ENCODE measurements at places on chromosomes 11 and 22.

DNA sequence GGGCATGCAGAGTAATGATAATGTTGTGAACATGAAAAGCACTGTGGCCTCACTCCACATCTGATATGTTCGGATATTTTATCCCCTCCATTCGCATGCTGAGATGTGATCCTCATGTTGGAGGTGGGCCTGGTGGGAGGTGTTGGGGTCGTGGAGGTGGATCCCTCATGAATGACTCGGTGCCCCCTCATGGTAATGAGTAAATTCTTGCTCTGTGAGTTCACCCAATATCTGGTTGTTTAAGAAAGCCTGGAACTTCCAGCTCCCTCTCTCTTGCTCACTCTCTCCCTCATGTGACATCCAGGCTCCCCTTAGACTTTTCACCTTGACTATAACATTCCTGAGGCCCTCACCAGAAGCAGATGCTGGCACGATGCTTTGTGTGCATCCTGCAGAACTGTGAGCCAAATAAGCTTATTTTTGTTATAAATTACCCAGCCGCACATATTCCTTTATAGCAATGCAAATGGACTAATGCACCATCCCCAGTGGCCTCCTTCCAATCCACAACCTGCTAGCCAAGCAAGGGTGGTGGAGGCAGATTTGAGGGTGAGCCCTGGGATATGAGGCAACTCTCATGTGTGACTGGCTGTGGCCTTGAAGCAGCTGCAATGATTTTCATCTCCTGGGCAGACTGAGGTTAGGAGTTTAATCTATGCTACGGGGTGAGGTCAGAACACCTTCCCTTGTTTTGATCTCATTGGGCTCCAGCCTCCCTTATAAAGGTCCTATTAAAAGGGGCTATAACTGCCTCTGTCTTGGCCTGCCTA is 276.5 kb downstream of the ETS1 start:
- no peak for DNase-seq

GRCh38 chr11:101049123-101049522 is 80.5 kb downstream of the PGR start:
- no peak for DNase-seq

DNA sequence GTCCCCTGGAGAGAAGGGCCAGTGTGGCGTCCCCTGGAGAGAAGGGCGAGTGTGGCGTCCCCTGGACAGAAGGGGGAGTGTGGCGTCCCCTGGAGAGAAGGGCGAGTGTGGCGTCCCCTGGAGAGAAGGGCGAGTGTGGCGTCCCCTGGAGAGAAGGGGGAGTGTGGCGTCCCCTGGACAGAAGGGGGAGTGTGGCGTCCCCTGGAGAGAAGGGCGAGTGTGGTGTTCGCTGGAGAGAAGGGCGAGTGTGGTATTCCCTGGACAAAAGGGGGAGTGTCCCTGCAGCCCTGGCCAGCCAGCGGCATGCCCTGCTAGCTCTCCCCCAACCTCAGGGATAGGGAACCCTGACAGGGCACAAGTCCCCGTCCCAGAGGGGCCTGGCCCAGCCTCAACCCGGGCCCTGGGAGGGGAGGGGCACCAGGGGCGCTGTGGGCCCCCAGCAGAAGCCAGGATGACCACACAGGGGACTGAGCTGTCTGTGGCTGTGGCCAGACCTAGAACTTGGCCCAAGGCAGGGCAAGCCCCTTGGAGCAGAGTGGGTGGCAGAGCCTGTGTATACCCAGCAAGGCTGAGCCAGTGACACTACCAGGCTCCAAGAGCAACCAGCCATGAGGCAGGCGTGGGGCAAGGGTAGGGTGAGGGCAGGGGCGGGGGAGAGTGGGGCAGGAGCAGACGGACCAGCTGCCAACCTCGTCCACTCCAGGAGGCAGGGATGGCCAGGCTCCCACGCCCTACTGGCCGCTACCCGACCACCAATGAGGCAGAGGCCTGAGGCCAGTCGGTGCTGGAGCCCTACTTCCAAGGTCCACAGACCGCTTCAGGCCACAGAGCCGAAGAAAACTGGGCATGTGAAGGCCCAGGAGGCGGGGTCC is 4.2 kb downstream of the HRAS start:
- no peak for DNase-seq

DNA sequence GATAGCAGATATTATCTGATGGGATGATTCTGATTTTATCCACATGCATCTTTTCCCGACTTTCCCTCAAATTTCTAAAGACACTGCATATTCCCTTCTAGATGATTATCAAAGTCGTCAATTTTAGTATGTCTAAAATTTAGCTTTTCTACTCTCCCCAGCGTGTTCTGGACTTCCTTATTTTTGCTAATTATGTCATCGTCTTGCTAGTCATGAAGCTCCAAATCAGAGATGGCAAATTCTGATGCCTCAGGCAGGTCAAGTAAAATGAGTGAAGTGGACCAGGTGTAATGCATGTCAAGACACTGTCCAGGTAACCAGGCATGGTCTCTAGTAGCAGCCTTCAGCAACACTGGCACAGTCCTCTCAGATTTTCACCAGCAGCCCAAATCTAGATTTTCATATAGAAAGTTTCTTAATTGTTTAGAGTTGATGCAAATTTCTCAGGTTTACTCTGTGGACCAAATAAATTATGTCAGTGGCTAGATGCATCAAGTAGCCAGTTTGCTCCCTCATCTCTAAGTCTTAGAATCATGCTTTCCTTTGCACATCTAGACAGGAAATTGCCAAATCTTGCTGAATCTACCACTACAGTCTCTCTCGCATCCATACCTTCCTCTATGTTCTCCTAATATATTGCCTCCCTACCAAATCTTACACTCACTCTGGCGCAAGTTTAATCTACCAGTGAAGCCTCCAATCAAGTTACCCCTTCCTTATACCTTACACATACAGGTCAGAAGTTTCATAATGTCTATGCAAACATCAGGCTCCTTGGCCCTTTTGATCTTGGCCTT is 10.6 kb downstream of the HSD17B12 start:
- no peak for DNase-seq

DNA sequence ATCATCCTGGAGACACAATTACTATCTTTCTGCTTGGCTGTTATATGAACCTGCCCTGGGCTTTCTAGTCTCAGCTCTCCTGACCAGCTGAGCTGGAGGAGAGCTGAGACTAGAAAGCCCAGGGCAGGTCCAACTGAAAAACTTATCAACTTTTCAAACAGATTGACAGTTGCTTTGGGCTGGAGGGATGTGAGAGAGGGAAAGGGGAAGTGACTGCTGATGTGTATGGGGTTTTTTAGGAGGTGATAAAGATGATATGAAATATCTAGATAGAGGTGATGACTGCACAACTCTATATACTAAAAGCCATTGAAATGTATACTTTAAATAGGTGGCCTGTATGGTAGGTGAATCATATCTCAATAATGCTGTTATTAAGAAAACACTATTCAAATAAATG is 60.2 kb upstream of the CHRM4 start:
- no peak for DNase-seq

DNA sequence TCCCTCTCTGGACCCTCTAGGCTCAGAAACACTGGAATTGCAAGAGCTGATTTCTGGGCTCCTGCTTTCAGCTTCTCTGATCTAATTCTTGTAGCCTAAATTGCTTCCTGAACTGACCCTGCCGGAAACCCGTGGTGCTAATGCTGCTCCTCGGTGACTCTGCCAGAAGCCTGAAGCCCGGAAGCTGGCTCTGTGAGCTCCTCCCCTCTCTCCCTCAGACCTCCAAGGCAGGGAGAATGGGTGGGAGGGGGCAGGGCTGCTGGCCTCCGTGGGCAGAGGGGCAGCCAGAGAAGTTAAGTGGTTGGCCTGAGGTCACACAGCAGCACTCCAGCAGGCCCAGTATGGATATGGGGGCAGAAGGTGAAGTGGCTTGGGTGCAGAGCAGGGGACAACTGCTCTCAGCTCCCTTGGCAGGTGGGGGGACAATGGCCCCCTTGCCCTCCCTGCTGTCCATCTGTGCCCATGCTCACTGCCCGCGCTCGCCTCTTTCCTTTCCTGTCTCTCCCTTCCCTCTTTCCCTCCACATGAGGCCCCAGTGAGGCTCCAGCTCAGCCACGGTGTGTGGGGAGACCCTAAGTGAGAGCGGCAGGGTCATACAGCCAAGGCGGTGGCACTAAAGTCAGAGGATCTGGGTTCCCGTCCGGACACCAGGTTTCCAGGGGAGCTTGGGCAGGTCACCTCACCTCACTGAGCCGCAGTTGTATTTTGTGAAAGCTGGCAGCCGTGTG is 16.2 kb downstream of the CAPN5 start:
- DNase-seq, result no peak

DNA sequence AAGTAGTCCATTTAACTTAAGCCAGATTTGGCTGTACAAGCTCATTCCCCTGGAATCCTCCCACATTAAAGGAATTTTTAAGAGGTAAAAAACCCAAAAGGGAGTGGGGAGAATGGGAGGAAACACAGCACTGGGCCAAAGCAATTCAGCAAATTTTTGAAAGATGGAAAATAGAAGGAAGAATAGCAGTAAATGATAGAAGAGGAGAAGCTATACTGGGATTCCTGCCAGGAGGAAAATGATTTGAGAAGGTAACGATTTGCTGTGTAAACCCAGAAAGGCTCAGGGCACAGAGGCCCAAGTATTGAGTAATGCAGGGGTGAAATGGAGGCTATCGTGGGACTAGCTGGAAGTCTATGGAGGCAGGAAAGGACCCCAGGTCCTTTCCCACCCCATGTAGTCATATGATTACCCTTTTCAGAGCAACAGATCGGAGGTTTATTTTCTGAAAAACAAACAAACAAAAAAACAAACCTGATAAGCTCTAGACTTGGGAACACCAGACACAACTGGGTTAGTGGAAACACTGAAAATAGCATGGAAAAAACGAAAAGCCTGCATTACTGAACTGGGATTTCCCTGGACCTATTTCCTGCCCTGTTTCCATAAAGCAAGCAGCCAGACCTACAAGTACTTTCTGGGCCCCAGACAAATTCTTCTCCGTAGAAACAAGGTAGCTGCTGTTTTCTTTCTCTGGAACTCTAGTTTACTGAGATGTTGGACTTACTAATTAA is 140.0 kb downstream of the SWAP70 start:
- no peak for DNase-seq

DNA sequence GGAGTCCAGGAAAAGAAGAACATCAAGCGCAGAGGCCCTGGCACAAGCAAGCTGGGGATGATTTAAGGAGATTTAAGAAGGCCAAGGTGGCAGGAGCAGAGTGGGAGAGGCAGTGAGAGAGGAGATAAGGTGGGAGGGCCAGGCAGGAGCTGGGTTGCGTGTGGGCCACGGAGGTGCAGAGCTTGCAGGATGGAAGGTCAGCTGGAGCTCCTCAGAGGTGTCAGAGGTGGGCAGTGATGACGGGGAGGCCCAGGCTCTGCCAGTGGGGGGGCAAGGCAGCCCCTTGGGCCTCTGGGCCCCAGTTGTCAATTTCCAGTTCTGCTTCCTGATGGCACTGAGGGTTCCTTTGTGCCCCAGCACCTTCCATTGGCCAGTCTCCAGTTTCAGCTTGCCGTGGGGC is 6.5 kb downstream of the FRMD8 start:
- no peak for DNase-seq

GRCh38 chr22:37862570-37863325 is 13.5 kb downstream of the EIF3L start:
- DNase-seq, result no peak

DNA sequence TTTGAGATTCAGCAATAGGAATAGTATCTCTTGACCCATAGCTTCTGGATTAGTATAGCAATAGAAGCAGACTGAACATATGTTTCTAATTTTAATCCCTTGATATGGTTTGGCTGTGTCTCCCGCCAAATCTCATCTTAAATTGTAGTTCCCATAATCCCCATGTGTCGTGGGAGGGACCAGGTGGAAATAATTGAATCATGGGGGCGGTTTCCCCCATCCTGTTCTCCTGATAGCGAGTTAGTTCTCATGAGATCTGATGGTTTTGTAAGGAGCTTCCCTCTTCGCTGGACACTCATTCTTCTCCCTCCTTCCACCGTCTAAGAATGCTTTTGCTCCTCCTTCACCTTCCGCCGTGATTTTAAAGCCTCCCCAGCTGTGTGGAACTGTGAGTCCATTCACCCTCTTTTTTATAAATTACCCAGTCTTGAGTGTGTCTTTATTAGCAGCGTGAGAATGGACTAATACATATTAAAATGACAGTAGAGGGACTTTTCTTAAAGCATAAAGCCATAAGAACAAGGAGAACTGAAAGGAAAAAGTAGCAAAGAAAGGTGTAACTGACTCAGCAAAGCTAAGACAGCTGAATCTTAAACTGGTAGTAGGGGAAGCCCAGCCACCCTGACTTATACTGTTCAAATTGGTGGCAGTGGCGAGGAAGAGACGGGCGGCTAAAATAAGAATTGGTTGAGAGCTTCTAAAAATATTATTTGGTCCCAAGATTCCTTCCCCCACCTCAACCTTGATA is 20.3 kb upstream of the SLN start:
- DNase-seq, result no peak

GRCh38 chr11:64998141-64998540 is 1.4 kb upstream of the BATF2 start:
- no peak for DNase-seq
